ENCODE measurements at places on chromosomes 6 and 20. TPM values are rescaled to one million over a fixed set of nuclear protein-coding genes. Genes with fewer than 3 reads are reported as not detected.

The BLOC1S5 gene
- 21.1 TPM for total RNA-seq

The BTNL2 gene
- not detected for total RNA-seq

The LAMA5 gene
- total RNA-seq, result 90.0 TPM

The ASIP gene
- total RNA-seq, result not detected

The CENPB gene
- 149 TPM for total RNA-seq

The NNAT gene
- 1.5 TPM for total RNA-seq

The STK35 gene
- total RNA-seq, result 21.4 TPM

The DEF6 gene
- 0.87 TPM for total RNA-seq

The BMP2 gene
- 20.7 TPM for total RNA-seq

The THBS2 gene
- 141 TPM for total RNA-seq

The HCRTR2 gene
- not detected for total RNA-seq

The ZDHHC14 gene
- 7.3 TPM for total RNA-seq

The ECI2 gene
- 166 TPM for total RNA-seq

The KCNK16 gene
- not detected for total RNA-seq

The FBXO30 gene
- 16.2 TPM for total RNA-seq

The TMEM74B gene
- total RNA-seq, result not detected

The CRISP2 gene
- not detected for total RNA-seq

The MRPS18B gene
- 72.3 TPM for total RNA-seq

The SLC32A1 gene
- total RNA-seq, result not detected

The DYNLRB1 gene
- 49.0 TPM for total RNA-seq

The ANKRD6 gene
- total RNA-seq, result 1.8 TPM

The LTA gene
- total RNA-seq, result not detected

The TTLL9 gene
- total RNA-seq, result 0.17 TPM

The SRSF12 gene
- total RNA-seq, result not detected

The PPIL6 gene
- total RNA-seq, result 2.2 TPM

The OR2H2 gene
- not detected for total RNA-seq

The PCMTD2 gene
- total RNA-seq, result 41.3 TPM

The MOXD1 gene
- total RNA-seq, result 118 TPM

The CST4 gene
- not detected for total RNA-seq

The RNF114 gene
- total RNA-seq, result 123 TPM

The SYNCRIP gene
- 83.2 TPM for total RNA-seq

The MOG gene
- total RNA-seq, result not detected

The CLVS2 gene
- total RNA-seq, result under 0.01 TPM

The CNR1 gene
- total RNA-seq, result not detected

The ANKRD66 gene
- not detected for total RNA-seq

The TFAP2B gene
- not detected for total RNA-seq

The SAPCD1 gene
- 1.9 TPM for total RNA-seq

The MYL9 gene
- 15.1 TPM for total RNA-seq

The TINAG gene
- total RNA-seq, result not detected

The FAM209A gene
- not detected for total RNA-seq

The GGTLC1 gene
- not detected for total RNA-seq

The TOX2 gene
- 3.5 TPM for total RNA-seq

The RNF5 gene
- 17.5 TPM for total RNA-seq

The ZSCAN23 gene
- total RNA-seq, result 11.1 TPM

The VGLL2 gene
- not detected for total RNA-seq

The SLC13A3 gene
- total RNA-seq, result 6.0 TPM

The B4GALT5 gene
- 21.8 TPM for total RNA-seq
